ENCODE measurements at places on chromosomes 16 and 17.

- no peak for DNase-seq
These were observed 7.4 kb downstream of the MAF start for GRCh38 chr16:79593074-79593531.

DNA sequence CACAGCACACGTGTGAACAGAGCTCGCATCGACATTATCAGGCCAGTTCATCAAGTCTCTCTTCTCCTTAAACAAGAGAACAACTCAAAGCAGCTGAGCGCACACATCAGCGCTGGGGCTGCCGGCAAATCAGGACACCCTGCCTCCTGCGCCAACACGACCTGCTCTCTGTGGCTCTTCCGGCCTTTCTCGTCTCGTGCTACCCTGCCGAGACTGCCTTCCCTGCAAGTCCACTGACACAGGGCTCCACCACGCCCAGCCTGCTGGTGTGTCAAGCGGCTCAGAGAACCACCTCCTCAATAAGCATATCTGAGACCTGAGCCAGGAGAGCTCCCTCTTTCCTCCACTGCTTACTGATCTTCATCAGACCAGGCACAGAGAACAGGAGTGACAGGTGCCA, 96.9 kb downstream of the ZNF778 start:
- peak; percentile 56 for DNase-seq

DNA sequence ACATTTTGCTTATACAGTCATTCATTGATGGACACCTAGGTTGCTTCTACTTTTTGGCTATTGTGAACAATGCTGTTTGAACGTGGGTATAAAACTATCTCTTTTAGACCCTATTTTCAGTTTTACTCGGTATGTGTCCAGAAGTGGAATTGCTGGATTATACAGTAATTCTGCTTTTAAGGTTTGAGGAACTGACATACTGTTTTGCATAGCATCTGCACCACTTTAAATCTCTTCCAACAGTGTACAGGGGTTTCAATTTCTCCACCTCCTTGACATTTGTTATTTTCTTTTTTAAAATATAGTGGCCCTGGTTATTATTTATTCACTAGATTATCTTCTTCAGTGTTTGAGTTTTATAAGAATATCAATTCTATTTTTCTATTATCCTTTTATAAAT, 116.9 kb downstream of the USP22 start:
- no peak for DNase-seq

GRCh38 chr17:9285602-9286427, 264.5 kb downstream of the NTN1 start:
- no peak for DNase-seq

GRCh38 chr17:73774852-73775251, 130.6 kb upstream of the SDK2 start:
- no peak for DNase-seq

DNA sequence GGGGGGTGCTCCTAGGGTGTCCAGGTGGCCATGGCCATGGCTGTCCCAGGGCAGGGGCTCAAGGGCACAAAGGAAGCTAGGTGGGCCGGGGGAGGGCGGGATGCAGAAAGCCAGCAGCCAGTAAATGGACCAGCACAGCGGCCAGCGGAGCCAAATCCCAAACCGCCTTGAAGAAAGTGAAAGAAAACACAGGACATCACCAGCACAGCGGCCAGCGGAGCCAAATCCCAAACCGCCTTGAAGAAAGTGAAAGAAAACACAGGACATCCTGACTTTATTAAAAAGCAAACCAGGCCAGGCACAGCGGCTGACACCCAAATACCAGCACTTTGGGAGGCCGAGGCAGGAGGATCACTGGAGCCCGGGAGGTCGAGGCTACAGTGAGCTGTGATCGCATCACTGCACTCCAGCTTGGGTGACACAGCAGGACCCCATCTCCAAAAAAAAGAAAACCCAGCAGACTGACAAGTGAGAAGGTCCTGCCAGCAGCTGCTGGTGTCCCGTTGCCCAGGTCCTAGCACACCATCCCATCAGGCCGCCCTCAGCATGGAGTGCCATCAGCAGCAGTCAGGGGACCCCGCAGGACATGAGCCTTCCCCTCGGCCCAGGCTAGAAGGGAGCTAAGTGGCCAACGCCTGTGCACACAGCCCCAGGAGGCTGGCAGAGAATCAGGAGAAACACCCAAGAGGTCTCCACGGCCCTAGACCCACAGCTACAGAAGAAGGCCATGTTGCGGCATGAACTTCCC, 17.0 kb downstream of the SLC38A10 start:
- no peak for DNase-seq

DNA sequence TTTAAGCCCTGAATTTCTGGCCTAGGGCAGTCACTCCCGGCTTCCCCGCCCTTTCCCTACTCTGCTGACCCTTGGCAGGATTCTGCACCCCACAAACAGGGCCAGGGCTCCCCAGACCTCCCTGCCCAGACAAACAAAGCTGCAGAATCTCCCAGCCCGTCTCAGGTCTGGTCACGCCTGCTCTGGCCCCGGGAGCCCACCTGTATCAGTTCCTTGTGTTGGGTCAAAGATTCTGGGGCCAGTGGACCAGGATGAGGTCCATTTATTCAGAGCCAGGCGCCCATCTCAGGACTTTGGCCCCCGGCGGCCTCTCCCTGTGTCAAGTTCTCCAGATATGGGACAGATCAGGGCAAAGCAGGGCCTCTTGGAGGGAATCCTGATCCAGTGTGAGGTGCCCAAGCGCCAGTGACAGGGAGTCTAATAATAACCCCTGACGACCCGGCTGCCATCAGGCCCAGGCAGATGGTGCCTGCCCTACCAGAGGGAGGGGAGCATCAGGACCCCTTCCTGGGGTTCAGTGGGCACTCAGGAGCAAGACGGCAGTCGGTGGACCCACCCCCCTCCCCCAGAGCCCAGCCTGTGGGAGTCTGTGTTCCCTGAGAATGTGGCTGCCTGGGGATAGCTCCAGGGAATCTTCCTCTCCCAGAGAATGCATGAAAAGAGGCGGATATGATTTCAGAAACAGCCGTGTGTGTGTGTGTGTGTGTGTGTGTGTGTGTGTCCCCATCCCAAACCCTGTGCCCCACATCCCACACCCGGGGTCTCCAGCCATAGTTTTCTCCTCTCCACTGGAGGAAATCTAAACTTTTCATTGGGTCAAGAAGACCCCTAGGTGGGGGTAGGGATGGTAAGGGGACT, 1.3 kb downstream of the TTYH2 start:
- no peak for DNase-seq

- no peak for DNase-seq
These were observed 701 bp downstream of the PIPOX start for GRCh38 chr17:29043539-29044145.

DNA sequence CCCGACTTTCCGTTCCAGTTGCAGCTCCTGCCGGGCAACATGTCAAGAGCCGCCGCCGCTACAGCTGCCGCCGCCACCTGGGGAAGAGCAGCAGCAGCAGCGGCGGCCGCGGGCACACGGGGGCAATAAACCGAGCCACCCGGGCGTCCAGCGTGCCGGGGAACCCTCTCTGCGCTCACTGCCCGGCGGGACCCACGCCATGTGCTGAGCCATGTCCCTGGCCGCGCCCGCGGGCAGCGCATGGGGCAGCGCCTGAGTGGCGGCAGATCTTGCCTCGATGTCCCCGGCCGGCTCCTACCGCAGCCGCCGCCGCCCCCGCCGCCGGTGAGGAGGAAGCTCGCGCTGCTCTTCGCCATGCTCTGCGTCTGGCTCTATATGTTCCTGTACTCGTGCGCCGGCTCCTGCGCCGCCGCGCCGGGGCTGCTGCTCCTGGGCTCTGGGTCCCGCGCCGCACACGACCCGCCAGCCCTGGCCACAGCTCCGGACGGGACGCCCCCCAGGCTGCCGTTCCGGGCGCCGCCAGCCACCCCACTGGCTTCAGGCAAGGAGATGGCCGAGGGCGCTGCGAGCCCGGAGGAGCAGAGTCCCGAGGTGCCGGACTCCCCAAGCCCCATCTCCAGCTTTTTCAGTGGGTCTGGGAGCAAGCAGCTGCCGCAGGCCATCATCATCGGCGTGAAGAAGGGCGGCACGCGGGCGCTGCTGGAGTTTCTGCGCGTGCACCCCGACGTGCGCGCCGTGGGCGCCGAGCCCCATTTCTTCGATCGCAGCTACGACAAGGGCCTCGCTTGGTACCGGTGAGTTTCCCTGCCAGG, 604 bp downstream of the HS3ST3B1 start:
- no peak for DNase-seq

DNA sequence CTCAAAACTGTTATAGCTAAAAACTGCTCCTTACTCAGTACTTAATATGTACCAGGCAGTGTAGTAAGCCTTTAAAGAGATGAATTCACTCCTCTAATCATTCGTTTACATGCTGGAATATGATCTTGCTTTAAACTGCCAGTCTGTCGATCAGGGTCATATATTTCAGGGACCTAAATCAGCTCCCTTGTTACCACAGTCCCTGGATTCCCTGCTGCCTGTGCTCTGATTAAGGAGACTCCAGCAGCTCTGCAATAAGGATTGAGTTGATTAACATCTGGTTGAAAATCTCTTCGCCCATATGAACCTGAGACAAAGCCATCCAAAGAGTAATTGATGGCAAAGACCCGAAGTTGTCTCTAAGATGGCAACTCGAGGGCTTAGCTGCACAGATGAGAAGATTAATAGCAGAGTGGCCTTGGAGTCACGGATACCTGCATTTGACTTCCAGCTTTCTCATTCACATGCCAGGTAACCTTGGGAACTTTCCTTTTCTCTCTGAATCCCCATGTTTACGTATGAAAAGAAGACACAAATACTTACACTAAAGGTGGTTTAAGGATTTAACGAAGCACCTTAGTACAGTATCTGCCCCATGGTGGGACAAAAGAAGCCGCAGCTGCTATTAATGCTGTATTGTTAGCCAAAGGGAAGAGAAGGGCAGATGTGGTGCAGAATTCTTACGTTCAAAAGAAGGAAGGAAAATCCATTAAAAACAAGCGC, 68.2 kb downstream of the VAT1L start:
- DNase-seq, result no peak

- no peak for DNase-seq
These were observed 7.1 kb downstream of the KRT13 start for GRCh38 chr17:41498276-41498675.

GRCh38 chr17:38418693-38419507, 9.4 kb upstream of the ARHGAP23 start:
- no peak for DNase-seq

- DNase-seq, result peak; percentile 38
These were observed 3.8 kb upstream of the NAT9 start for GRCh38 chr17:74779948-74780400.

DNA sequence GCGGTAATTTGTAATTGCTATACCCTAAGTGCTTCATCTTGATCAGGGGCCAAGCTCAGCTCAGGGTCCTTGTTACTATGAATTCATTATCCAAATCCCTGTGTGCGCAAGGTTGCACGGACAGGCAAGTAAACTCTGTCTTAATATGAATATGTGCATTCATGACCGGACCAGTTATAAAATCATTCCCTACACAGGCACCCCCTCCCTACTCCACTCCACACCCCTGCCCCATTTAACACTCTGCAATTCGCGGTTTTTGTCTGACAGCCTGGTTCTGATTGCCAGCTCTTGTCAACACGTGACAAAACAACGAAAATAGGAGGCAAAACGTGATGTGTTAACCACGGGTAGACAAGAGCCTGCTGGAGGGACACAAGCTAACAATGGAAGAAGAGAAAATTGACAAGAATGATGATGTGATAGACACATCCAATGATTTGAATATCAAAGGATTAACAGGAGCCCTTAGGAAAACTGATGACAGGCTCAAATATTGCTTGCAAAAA, 76.5 kb downstream of the CACNG3 start:
- DNase-seq, result no peak

DNA sequence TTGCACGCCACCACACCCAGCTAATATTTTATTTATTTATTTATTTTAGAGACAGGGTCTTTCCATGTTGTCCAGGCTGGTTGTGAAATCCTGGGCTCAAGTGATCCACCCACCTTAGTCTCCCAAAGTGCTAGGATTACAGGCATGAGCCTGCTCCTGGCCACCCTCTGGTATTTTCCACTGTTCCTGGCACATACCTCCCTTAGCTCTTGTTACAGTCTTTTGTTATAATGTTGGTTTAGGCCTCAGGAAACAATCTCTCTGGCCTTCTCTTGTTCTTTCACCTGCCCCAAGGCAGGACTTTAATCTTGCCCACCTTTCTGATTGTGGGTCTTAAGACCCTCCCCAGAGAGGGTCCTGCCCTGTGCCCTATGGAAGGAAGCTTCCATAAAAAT, 3.6 kb upstream of the CYTH1 start:
- no peak for DNase-seq

GRCh38 chr17:77409282-77410161, 268.8 kb downstream of the SEC14L1 start:
- no peak for DNase-seq

DNA sequence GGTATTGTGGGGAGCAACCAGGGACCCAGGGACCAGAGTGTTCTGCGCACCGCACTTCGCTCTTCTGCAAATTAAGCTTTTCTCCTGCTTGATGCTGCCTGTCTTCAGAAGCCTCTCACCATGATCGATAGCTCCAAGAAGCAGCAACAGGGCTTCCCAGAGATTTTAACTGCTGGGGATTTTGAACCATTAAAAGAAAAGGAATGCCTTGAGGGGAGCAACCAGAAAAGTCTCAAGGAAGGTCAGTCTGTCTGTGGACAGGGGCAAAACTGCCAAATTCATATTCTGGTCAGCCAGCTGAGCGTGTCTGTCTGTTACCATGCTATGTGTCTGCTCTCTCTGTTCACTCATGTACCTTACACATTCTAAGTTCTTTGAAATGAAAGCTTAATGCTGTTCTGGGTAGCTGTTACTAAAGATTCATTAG, 115.7 kb downstream of the MRTFB start:
- no peak for DNase-seq

DNA sequence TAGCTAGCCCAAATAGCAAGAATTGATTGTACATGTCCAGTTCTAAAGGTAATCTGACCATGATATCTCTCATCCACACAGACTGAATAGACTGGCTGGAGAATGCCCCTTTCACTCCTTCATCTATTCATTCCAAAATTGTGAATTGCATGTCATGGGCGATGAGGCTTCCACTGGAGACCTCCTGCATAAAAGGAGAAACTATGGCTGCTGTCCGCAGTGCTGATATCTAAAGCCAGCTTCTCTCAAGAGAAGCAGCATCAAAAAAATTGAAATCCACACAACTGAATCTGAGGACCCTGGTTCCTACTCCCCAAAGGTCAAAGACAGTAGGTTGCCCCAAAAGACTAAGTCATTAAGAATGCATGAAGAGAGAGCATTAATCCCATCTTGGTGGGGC, 7.9 kb upstream of the SCNN1G start:
- DNase-seq, result no peak

All from T follicular helper cell (primary cell).